A549 treated with dexamethasone at 1 μM for 4 hours (cell line): ENCODE measurements at places on chromosomes 4 and X. TPM values are rescaled to one million over a fixed set of nuclear protein-coding genes. Genes with fewer than 3 reads are reported as not detected.

TMPRSS11D gene
- not detected in 5 replicates for total RNA-seq

ASMT gene
- total RNA-seq: 0.15 to 0.48 TPM (median 0.19 TPM) in 5 replicates

ACSL1 gene
- 43.4 to 53.2 TPM (median 52.4 TPM) in 5 replicates for total RNA-seq

MAGEA12 gene
- 0.11 to 0.15 TPM (median 0.13 TPM) in 5 replicates for total RNA-seq

SHOX gene
- 0.02 to 0.05 TPM (median 0.04 TPM) in 4 of 5 replicates, not detected in the other for total RNA-seq

MMRN1 gene
- total RNA-seq: not detected in 5 replicates

SATL1 gene
- total RNA-seq: 0.02 to 0.03 TPM in 2 of 5 replicates, not detected in the others

BRS3 gene
- not detected in 5 replicates for total RNA-seq

GPR82 gene
- not detected in 5 replicates for total RNA-seq

TRIM60 gene
- not detected in 5 replicates for total RNA-seq

SOWAHD gene
- 0.06 TPM in 3 of 5 replicates, not detected in the others for total RNA-seq

TMEM271 gene
- total RNA-seq: not detected in 5 replicates
